ENCODE measurements at places on chromosomes 3 and 15.

GRCh38 chr15:98799461-98800390 is 151.4 kb downstream of the IGF1R start:
- peak; percentile 77 for DNase-seq

- DNase-seq, result no peak
Measured at GRCh38 chr3:52248165-52248541, 2.6 kb downstream of the PPM1M start.

GRCh38 chr3:66348704-66349103 is 127.9 kb downstream of the SLC25A26 start:
- no peak for DNase-seq

- DNase-seq, result no peak
Measured at GRCh38 chr3:143090486-143090885, 29.1 kb upstream of the CHST2 start.

DNA sequence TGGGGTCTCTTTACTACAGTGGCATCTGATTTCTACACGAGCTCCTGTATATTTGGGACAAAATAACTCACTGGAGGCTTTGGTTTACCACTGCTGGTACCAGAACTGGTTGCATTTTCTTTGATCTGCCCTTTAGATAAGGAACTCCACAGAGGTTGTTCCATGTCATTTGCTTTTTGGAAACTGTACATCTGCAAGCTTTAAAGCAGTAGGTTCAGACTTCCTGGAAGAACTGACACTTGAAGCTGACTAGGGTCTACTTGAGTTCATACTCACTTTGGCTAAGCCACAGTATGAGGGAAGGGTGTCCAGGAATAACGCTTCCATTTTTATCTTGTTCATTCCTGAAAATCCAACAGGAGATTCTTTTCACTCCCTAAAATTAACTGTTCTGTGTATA is 86.4 kb downstream of the WWTR1 start:
- no peak for DNase-seq

DNA sequence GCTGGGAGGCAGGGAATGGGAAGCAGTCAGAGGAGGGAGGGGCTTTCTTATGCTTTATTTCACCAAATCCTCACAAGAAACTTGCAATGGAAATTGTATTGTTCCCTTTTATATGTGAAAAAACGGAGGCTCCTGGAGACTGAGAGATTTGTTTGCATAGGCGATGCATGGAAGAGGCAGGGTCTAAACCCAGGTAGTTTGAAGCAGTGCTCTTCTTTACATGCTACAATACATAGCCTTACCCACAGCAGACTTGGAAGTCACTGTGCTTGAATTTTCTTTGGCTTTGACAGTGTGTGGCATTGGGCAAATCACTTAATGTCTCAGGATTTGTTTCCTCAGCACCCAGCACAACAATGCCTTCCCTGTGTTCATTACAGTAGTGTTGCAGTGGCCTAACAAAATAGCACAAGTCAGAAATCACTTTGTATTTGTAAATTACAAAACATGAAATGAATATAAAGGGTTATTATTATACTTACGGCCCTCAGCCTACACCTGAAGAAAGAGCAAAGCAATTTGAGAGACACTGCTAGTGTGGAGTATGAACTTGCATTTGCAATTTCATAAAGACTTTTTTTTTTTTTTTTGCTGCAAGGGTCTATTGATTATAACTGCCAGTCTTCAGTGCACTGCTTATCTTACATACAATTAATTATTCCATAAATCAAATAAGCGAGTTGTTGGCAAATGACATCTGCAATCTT is 646.4 kb upstream of the KCNMB2 start:
- no peak for DNase-seq

GRCh38 chr15:74798388-74799254 is 14.0 kb upstream of the LMAN1L start:
- no peak for DNase-seq

- DNase-seq, result no peak
Measured at GRCh38 chr3:46947546-46947901, 29.0 kb downstream of the CCDC12 start.

GRCh38 chr3:148077318-148077923 is 620.3 kb upstream of the AGTR1 start:
- DNase-seq, result no peak

DNA sequence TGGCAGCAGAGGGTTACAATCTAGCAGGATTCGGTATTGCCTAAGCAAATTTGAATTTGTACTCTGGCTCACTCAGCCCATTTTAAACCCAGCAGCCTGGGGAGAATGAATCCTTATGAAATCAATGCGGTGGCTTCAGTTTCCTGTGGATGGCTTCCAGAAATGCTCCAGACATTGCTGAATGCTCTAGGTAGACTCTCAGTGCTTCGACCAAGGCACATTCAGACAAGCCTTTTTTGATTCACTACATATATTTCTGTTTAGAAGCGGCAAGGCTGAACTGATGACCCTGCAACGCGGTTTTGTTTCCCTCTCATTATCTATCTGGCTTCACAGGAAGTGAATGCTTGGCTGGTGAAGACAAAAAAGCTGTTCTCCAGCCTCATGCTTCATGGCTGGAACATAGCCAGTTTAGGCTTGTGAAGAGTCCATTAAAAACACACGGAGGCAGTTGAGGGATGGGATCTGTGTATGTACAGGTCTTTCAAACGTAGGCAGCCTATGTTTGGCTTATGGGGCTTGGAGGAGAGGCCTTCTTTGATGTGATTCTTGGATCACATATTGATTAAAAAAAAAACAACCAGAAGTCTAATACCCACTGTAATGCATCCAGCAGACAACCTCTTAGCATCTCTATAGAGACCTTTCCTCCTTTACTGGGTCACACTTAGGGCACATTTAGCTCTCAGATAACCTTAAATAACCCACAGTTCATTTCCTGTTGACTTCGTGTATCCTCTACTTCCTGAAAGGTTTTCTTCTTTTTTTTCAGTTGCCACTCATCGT is 400.2 kb upstream of the TBL1XR1 start:
- peak; percentile 90 for DNase-seq

DNA sequence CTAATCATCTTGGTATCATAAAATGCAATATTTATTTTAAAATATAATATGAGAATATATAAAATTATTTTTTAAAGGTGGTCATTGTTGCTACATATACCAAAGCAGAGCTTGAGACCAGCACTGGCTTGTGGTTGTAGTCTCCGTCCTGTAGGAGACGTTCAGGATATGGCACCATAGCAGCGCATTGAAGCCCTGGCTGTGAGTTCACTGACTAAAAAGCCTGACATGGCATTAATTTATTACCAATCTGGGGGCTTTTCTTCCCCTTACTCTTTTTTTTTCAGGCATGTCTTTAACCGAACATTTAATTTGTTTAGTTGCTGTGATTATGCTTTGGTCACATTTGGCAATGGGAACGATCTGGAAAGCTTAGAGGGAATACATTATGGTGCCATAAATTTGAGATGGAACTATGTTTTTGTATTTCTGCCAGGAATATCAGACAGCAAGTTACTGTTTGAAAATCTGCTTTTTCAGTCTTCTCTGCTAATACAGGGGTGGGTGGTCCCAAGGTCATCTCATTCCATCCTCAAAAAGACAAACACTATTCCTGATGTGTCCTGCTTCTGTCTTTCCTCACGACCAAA is 108.5 kb downstream of the ZIC4 start:
- DNase-seq, result no peak

- DNase-seq, result no peak
Measured at GRCh38 chr15:43449981-43450380, 43.0 kb downstream of the TP53BP1 start.

GRCh38 chr3:149898771-149899170 is 71.9 kb downstream of the PFN2 start:
- no peak for DNase-seq

GRCh38 chr3:133489466-133490085 is 83.9 kb upstream of the CDV3 start:
- no peak for DNase-seq

- DNase-seq, result no peak
Measured at GRCh38 chr3:13231781-13232666, 158.8 kb upstream of the IQSEC1 start.

- DNase-seq, result no peak
Measured at GRCh38 chr15:52745326-52746161, 44.6 kb downstream of the ONECUT1 start.

- no peak for DNase-seq
Measured at GRCh38 chr3:51717947-51718346, 11.1 kb downstream of the GRM2 start.

DNA sequence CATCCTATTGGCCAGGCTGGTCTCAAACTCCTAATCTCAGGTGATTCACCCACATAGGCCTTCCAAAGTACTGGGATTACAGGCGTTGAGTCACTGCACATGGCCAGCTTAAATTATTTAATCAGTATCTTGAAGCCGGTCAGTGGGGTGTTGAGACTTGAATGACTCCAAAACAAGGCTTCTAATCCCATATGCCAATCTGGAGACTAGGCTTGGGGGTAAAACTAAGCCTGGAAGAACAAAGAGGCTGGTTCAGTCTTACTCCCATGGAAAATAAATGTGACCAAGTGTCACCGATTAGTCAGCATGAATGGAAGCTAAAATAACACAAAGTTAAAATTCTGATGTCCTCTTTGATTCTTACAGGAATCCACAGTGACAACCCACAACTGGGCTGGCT is 509.1 kb downstream of the FOXP1 start:
- DNase-seq, result no peak

- DNase-seq, result no peak
Measured at GRCh38 chr3:21331321-21331720, 419.7 kb downstream of the ZNF385D start.

GRCh38 chr3:9180764-9181117 is 68.7 kb downstream of the SRGAP3 start:
- no peak for DNase-seq

GRCh38 chr3:132749786-132750185 is 27.6 kb upstream of the NPHP3 start:
- no peak for DNase-seq

- no peak for DNase-seq
Measured at GRCh38 chr3:64224826-64225610, at the start of gene PRICKLE2. Gene PRICKLE2 (minus strand): TSS chr3:64225466. CDS start chr3:64198927, 26,539 bp downstream.

- DNase-seq, result no peak
Measured at GRCh38 chr3:59559721-59560435, 510.1 kb upstream of the CFAP20DC start.

- no peak for DNase-seq
Measured at GRCh38 chr3:100288288-100288894, 27.6 kb downstream of the TBC1D23 start.

DNA sequence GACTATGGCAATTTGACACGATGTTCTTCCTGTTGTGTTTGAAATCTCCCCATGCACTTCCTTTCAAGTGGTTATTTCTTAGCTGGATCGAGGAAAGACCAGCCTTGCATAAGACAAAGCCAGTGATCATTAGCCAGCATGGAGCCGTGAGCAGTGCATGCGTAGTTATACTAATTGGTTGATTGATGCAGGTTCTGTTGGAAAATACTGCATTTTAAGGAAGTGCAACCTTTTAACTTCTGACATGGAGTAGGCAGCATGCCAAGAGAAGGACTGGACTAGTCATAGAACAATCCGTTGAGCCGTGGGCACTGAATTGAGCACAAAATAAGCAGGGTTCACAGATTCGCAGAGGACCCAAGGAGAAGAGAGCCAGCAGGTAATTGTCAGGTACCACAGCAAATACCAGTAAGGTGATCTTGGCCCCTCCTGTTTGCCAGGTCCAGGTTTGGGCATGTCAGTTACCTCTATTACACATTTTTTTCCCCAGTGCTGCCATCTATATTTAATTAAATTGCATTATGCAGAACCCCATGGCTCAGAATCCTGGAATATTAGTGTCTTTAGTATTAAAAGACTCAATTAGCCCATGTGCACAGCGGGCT is 29.0 kb upstream of the BCL6 start:
- DNase-seq, result peak; percentile 42

GRCh38 chr15:75631935-75632334 is 6.4 kb upstream of the SNUPN start:
- no peak for DNase-seq

- no peak for DNase-seq
Measured at GRCh38 chr15:63888146-63888545, 54.4 kb upstream of the HERC1 start.

GRCh38 chr15:51388726-51389125 is 47.3 kb downstream of the GLDN start:
- no peak for DNase-seq

- peak; percentile 26 for DNase-seq
Measured at GRCh38 chr3:191356631-191357439, 26.5 kb upstream of the UTS2B start.

DNA sequence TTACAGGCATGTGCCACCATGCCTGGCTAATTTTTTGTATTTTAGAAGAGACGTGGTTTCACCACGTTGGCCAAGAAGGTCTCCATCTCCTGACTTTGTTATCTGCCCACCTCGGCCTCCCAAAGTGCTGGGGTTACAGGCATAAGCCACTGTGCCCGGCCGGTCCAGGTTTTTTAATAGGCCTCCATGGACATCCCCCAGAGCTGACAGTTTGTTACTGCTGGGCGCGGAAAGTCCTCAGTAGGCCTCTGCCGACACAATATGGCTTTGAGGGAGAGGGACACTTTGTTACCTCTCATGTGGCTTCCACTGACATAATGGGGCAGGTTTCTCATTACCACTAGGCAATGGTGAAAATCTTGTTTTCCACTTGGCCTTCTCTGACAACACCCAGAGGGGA is 152.0 kb downstream of the WNT7A start:
- no peak for DNase-seq

GRCh38 chr3:59432665-59433064 is 382.8 kb upstream of the CFAP20DC start:
- DNase-seq, result no peak

DNA sequence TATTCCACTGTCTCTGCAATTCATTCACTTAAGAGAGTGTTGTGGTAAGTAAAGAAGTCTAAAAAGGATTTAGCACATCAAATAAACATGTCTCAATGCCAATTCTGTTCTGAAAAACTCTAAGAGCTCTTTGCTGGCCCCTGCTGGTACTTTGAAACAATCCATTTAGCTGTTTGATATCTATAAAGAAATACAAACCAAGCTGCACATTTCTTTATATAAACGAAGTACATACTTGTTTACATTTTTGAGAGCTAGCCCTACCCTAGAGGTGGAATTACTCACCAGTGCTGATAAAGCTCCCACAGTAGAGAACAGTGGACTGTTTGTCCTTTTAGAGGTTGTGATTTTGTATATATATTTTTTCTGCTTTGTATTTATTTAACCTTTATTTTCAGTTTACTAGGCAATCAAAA is 75.5 kb downstream of the NEDD4 start:
- peak; percentile 41 for DNase-seq

- peak; percentile 16 for DNase-seq
Measured at GRCh38 chr3:73270839-73271483, 209.5 kb downstream of the EBLN2 start.

DNA sequence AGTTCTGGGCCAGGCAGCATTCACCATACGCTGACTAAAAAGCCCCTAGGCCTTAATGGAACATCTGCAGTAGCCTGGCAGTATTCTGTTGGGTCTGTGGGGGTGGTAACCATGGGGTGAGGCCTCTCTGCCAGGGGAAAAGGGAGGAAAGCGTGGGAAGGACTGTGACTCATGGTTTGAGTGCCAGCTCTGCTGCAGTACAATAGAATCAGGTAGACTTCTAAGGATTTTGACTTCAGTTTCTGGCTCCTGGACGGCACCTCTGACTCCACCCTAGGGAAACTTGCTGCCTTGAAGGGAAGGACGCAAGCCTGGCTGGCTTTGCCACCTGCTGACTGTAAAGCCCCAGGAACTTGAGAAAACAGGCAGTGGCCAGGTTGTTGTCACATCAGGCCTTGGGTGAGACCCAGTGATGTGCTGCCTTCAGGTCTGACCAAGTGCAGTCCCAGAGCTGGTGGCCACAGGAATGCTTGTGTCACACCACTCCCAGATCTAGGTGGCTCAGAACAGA is 148.6 kb downstream of the SUCNR1 start:
- no peak for DNase-seq

- no peak for DNase-seq
Measured at GRCh38 chr15:57509965-57510364, 81.7 kb upstream of the MYZAP start.

Data from NCI-H1417 (cell line).